GM12878 (cell line): ENCODE measurements at places on chromosomes 6 and 20. TPM values are rescaled to one million over a fixed set of nuclear protein-coding genes. Genes with fewer than 3 reads are reported as not detected.

DNA sequence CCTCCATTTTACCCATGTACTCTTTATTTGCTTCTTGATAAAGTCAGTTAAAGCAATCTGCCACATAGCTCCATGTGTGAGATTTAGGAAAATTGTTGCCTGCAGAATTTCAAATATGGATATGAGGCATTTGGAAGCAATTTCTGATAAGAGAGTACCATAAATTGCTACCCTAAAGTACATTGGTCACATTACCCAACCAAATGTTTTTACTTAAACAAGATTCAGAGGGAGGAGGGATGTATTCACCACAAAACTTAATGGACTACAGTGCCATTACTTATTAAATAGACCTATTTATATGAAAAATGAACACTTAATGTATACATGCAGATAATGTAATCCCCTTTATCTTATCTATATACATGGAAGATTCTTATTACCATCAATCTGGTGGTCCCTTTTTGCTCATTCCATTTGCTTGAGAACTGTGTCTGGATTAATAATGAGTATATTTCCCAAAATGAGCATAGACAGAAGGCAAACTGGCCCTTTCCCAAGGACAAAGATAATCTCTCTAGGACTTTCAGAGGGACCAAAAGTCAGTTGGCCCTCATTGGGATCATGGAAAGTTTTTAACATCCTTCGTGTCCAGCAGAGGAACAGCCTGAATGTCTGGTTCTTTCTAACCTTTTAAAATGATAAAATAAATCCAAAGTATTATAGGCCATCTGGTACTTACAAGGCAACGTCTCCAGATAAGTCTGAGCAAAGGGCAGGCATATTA, 526.4 kb downstream of the CBLN4 start:
- no peak for DNase-seq
- H3K4me1 ChIP-seq: no peaks in the 10 kb centered on the region
- H3K4me3 ChIP-seq: no peak overlapping the region
- H3K27ac ChIP-seq: no peak overlapping the region

DNA sequence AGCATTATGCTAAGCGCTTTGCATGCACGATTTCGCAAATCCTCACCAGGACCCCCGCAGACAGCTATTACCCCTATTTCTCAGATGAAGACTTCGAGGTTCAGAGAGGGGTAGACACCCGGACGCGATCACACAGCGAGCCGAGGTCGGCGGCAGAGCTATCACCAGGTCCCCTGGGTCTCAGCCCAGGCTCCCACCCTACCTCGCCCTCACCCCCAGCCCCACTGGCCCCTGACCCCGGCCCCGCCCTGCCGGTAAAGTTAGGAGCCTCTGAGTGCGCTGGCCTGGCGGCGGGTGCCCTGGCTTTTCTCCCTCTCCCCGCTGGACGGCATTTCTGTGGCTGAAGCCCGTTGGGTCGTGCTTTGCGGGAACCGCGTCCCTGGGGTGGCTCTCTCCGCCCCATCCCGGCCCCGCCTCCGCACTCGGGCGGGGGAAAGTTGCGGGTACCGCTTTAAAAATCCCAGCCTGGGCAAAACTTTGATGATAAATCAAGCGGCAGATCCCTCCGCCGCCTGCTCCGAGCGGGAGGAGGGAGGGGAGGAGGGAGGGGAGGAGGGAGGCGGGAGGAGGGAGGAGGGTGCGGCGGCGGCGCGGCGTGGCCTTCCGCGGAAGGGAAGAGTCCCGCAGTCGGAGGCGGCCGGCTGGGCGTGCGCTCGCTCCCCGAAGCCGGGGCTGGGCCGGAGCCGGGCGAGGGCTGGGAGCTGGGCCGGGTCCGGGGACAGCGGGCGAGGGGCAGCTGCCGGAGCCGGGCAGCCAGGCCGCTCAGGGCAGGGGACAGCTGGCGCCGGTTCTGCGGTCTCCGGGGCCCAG, at the start of gene VSTM2L:
Gene VSTM2L (plus strand): TSS at position 624 of the 810 bp plus-strand sequence. CDS start 224 bp downstream, outside the sequence.
- no peak for DNase-seq
- H3K4me1 ChIP-seq: no peaks in the 10 kb centered on the region; the same call in 1 of the 2 replicates
- H3K27ac ChIP-seq: no peak within 1 kb of the TSS
- peak within 1 kb of the TSS; percentile 61; the same call in 1 of the 2 replicates for H3K4me3 ChIP-seq

DNA sequence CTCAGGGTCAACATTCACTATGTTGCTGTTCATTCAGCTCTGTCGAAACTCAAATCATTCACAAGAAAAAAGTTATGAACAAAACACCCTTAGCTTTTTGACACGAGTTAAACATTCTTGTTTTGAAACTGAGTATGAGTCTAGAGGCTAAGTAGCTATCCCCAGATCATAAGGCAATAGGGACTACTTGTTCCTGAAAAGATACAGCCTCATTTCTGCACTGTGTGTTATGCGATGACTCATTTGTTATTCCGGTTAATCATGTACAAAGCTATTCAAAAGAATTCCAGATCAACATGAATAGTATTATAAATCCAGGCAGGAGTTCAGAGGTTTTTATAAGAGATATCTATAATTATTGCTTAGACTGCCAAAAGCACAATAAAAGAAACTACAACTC, 908.0 kb downstream of the QKI start:
- H3K4me3 ChIP-seq: no peak overlapping the region
- no peak overlapping the region for H3K27ac ChIP-seq
- no peak for DNase-seq
- no peaks in the 10 kb centered on the region for H3K36me3 ChIP-seq
- H3K4me1 ChIP-seq: no peaks in the 10 kb centered on the region

DNA sequence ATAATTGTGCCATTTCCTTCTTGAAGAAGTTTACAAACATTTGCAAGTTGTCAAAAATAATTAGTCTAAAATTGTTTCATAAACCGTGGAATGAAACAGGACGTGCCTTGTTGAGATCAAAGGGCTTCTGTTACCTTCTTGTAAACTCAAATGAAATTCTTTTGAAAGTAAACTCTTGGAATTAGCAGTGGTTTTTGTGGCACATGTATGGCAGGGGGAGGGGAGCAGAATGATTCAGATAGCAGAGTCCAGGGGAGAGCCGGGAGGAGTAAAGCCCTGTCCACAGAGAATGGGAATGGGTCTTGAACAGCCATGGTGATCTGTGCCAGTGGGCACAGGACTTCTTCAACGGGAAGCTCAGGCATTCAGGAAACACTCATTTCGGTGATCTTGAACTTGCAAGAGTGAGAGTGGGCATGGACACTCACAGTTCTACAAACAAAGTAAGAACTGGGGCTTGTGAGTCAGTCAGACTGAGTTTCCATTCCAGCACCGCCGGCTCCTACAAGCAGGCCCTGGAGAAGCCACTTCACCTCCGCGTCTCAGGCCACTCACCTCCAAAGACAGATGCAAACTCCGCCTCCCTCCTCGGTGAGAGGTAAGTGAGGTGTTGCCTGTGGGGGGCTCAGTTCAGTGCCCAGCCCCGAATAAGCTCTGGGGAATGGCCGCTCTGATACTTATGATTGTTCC, 143.1 kb downstream of the CDH26 start:
- H3K36me3 ChIP-seq: no peaks in the 10 kb centered on the region
- no peaks in the 10 kb centered on the region for H3K27me3 ChIP-seq
- DNase-seq: no peak
- no peak overlapping the region for H3K4me3 ChIP-seq
- no peak overlapping the region for H3K27ac ChIP-seq
- no peaks in the 10 kb centered on the region for H3K4me1 ChIP-seq

The PPARD gene
- total RNA-seq: 12.2 and 12.3 TPM in 2 replicates

The SYCP2L gene
- total RNA-seq: not detected in 2 replicates

The BPIFA1 gene
- not detected in 2 replicates for total RNA-seq

DNA sequence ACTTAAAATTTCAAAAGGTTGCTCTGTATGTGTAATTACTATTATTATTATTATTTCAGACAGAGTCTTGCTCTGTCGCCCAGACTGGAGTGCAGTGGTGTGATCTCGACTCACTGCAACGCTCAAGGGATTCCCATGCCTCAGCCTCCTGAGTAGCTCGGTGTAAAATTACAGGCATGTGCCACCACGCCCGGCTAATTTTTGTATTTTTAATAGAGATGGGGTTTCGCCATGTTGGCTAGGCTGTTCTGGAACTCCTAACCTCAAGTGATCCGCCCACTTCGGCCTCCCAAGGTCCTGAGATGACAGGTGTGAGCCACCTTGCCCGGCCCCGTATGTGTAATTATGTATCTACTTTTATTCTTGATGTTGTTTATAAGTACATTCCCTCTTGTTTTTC, 65.3 kb upstream of the ZNF217 start:
- DNase-seq: no peak
- H3K36me3 ChIP-seq: no peaks in the 10 kb centered on the region
- H3K4me1 ChIP-seq: peaks cover 72% of the 10 kb centered on the region
- no peak overlapping the region for H3K27ac ChIP-seq

- no peak for DNase-seq
- no peak overlapping the region for H3K27ac ChIP-seq
- no peak overlapping the region for H3K4me3 ChIP-seq
- peaks cover 2% of the 10 kb centered on the region; the same call in 1 of the 2 replicates for H3K27me3 ChIP-seq
Measured at GRCh38 chr6:1113916-1114540, 197.9 kb upstream of the FOXQ1 start.

DNA sequence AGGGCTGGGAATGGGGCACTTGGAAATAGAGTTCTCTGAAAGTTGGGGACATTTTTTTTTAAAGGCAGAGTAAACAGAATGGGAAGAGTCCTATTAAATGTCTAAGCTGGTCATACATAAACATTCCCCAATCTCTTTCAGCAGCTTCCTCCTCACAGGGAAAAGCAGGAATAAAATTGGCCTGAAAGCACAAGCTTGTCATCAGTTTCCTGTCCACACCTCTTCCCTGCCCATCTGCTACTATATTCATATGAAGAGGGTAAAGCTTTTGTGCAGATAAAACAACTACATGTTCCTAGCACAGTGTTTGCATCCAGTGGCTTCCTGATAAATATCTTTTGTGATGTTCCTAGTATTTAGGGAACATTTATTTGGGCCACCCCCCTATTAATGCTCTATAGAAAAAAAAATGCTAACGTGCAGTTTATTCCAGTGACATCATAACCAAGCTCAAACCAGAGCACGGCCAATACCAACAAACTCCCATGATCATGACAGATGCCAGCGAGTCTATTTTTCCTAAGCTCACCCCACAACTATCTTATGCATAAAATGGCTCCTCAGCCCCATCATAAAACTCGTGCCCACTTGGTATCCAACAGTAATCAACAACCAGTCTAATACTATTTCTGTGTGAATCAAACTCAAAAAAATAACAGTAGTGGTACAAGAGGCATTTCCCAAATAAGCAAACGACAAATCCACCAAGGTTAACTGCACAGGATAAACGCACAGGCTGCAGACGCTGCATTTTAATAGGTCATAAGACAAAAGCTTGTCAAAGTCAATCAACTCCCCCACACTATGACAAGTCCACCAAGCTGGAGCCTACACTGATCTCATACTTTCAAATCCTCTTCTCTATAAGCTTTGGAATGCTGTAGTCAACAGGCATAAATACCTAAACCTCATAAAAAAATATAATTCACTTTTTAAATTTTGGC, 95.3 kb downstream of the EPB41L2 start:
- no peak overlapping the region for H3K4me3 ChIP-seq
- H3K27me3 ChIP-seq: no peaks in the 10 kb centered on the region
- no peak for DNase-seq
- no peak overlapping the region for H3K27ac ChIP-seq
- H3K4me1 ChIP-seq: peaks cover 8% of the 10 kb centered on the region

DNA sequence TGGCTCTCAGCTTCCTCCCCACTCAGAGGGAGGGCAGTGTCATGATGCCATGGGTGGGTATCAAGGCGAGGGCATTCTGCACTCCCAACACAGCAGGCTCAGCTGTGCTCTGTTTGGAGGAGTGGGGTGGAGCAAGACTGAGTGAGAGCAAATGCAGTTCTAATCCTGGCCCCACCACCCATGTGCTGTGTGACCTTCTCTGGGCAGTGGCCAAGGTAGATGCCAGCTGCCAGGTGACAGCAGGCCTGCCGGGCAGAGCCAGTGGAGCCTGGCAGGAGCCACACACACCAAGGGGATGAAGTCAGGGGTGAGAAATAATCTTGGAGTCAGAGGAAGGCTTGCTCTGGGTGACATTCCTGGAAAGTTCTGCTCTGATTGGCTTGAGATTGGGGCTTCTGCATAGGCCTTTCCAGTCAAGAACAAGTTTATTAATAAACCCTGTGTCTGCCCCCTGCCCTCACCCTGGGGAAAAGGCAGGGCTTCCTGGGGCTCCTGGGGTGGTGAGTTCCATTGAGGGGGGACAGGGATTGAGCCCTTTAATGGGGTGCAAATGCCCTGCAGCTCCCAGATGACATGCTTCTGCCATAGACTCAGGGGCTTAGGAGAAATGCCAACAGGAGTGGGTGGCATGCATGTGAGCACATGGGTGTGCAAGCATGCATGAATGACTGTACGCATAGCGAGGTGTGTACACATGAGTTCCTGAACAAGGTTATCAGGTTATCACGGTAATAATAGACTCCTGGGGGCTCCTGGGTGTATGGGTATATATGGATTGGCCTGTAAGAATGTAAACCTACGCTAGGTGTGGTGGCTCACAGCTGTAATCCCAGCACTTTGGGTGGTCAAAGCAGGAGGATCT, 134.2 kb downstream of the MRPL14 start:
- no peaks in the 10 kb centered on the region for H3K27me3 ChIP-seq
- H3K27ac ChIP-seq: no peak overlapping the region
- no peaks in the 10 kb centered on the region for H3K36me3 ChIP-seq
- no peak for DNase-seq

DNA sequence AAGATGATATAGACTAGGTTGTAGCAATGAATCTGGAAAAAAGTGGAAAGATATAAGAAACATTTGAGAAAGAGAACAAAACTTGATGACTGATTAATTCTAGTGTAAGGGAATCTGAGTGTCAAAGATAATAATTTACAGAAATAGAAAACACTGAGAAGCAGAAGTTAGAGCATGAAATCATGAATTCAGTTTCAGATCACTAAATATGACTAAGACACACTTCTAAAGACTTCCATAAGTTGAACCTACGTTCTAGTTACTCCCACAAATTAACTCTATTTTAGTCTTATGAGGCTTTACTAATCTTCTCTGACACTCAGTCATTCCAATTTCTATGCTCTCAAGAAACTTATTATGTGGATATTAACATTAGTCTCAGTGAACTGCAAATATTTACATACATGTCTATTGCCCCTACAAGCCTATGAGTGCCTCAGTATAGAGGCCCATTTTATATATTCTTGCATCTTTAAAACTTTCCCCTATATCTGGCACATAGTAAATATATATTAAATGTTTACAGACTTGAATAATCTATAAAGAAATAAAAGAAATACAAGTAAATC, 30.4 kb downstream of the IBTK start:
- H3K27me3 ChIP-seq: no peaks in the 10 kb centered on the region
- DNase-seq: peak; percentile 3
- no peak overlapping the region for H3K4me3 ChIP-seq
- H3K36me3 ChIP-seq: peaks cover 23% of the 10 kb centered on the region

The LY6G6D gene
- total RNA-seq: not detected in 2 replicates

The SLC2A10 gene
- total RNA-seq: not detected in 2 replicates

- H3K4me3 ChIP-seq: no peak overlapping the region
- H3K27ac ChIP-seq: no peak overlapping the region
- no peaks in the 10 kb centered on the region for H3K4me1 ChIP-seq
- H3K27me3 ChIP-seq: no peaks in the 10 kb centered on the region
- H3K36me3 ChIP-seq: no peaks in the 10 kb centered on the region
Measured at GRCh38 chr20:1563598-1563997, 6.1 kb upstream of the SIRPD start.

The DDO gene
- 0.13 TPM in 1 of 2 replicates, not detected in the other for total RNA-seq
